ENCODE measurements at places on chromosomes 7 and 10.

GRCh38 chr10:22655312-22655981 lies 58.9 kb downstream of the PIP4K2A start:
- no peak for DNase-seq

GRCh38 chr7:122719010-122719578 lies 16.4 kb upstream of the RNF148 start:
- no peak for DNase-seq

- no peak for DNase-seq
Observed at GRCh38 chr10:116253716-116254115, 19.3 kb downstream of the GFRA1 start.

DNA sequence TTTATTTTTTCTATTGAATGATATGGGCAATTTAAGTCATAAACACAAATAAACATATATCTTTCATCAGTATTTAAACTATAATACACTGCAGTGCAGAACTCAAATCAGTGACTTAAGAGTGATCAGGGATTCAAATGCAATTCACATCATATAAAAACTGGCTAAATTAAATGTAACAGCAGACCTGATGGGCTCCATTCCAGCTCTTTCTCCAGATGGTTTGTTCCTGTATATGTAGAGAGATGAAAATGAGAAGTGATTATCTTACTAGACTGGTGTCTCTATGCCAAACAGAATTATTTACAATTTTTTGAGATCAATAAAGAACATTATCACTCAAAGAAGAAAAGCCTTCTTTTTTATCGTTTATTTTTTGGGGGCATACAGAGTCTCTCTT lies 568.8 kb upstream of the ADARB2 start:
- DNase-seq: no peak

DNA sequence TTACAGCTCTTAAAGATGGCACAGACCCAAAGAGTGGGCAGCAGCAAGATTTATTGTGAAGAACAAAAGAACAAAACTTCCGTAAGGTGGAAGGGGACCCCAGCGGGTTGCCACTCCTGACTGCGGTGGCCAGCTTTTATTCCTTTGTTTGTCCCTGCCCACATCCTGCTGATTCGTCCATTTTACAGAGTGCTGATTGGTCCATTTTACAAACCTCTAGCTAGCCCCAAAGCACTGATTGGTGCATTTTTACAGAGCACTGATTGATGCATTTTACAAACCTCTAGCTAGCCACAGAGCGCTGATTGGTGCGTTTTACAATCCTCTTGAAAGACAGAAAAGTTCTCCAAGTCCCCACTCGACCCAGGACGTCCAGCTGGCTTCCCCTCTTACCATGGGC lies 16.8 kb upstream of the CCSER2 start:
- no peak for DNase-seq

DNA sequence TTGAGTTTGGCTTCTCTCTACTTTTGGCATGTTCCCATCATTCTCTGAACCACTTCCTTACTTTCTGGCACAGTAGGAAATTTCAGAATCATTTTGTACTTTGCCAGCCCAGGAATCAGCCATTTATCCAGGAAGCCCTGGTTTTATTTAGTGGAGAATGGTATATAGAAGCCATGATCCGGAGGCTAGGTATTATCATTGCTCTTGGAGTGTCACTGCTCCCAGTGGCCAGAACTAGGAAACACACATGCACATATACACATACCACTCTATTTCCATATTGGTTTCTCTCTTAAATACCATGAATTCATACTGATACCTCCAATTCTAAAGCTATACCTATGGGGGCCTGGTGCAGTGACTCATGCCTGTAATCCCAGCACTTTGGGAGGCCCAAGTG lies 36.3 kb downstream of the SUFU start:
- DNase-seq: no peak

DNA sequence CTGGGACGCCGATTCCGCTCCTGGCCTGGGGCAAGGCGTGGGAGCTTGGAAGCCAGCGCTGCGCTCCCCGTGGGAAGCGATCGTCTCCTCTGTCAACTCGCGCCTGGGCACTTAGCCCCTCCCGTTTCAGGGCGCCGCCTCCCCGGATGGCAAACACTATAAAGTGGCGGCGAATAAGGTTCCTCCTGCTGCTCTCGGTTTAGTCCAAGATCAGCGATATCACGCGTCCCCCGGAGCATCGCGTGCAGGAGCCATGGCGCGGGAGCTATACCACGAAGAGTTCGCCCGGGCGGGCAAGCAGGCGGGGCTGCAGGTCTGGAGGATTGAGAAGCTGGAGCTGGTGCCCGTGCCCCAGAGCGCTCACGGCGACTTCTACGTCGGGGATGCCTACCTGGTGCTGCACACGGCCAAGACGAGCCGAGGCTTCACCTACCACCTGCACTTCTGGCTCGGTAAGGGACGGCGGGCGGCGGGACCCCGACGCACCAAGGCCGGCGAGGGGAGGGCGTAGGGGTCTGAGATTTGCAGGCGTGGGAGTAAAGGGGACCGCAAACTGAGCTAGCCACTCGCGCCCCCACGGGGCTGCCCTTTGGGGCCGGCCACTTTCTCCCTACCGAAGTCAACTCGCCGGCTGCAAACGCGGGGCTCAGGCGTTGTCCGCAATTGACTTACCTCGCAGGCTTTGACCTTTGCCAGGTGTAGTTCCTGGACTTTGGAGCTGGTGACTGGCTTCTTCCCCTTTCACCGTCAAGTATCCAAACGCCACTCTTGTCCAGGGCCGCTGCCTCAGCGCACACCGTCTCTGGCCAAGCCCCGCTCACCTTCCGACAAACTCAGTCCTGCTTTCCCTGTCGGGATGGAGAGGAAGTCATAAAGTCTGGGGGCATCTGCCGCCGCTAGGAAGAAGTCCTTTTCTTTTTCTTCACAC lies at the start of gene SCIN:
Gene SCIN (plus strand): TSS at position 187 of the 928 bp plus-strand sequence. CDS start 67 bp downstream, at position 254.
- DNase-seq: peak; percentile 66

DNA sequence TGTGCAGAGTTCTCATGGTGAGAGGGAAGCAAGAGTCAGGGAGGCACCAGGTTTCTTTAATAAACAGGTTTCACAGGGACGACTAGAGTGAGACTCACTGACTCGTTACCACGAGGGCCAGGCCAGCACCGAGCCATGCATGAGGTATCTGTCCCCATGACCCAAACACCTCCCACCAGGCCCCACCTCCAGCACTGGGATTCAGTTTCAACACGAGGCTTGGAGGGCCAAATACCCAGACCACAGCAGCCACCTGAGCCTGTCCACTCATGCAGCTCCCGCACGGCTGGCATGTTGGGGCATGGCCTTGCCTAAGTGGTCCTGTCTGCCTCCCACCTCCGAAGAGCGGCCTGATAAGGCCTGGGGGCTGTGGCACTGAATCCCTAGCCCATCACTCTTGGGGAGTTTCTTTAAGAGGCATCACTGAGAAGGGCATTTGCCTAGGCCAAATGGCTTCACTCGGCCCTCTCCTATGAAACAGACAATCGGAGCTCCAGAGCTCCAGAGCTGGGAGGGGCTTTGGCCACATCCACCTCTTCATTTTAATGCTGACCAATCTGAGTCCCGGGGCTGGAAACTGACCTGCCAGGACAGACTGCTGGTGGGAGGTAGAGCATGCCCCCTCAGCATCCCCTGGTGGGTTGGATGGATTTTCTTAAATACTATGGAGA lies 157.8 kb downstream of the DNAJB6 start:
- no peak for DNase-seq

DNA sequence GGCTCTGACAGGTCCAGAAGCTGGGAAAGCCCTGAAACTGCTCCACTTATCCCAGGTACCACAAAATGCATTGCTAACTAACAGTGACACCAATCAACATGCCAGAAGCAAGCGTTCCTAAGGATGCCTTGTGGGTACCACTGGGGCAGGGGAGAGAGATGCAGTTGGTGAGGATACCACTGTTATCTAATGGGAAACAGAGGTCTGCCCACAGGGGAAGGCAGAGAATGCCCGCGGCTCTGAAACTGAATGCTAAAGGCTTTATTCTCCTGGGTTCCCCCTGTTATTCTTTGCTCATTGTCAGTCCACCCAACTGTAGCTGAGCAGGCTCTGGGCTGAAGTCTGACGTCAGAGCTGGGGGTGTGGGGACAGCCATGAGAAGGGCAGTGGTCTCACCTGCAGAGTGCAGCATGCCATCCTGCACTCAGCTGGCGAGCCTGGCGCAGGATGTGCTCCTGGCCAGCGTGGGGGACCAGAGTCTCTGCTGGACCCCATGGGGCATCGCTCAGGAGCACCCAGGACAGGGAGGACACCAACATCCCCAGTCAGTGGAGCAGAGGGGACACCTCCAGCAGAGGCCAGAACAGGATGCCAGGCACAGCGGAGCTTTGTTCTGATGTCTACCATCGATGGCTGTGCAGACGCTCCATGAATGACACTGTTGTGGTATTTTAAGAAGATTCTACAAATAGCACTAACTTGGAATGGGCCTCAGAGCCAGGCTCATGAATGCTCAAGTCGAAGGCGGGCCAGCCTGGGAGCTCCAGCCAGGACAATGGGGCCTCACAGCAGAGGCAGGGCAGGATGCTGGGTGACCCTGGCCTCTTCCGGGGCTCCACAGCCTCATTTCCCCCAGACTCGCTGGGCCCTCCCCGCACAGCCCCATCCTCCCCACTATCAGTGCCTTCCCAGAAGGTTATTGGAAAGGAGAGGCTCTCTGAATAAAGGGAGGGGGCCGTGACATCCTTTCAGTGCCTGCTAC lies 95.8 kb downstream of the ARHGAP22 start:
- DNase-seq: no peak

GRCh38 chr7:68269405-68269804 lies 1272.8 kb downstream of the TYW1 start:
- no peak for DNase-seq

DNA sequence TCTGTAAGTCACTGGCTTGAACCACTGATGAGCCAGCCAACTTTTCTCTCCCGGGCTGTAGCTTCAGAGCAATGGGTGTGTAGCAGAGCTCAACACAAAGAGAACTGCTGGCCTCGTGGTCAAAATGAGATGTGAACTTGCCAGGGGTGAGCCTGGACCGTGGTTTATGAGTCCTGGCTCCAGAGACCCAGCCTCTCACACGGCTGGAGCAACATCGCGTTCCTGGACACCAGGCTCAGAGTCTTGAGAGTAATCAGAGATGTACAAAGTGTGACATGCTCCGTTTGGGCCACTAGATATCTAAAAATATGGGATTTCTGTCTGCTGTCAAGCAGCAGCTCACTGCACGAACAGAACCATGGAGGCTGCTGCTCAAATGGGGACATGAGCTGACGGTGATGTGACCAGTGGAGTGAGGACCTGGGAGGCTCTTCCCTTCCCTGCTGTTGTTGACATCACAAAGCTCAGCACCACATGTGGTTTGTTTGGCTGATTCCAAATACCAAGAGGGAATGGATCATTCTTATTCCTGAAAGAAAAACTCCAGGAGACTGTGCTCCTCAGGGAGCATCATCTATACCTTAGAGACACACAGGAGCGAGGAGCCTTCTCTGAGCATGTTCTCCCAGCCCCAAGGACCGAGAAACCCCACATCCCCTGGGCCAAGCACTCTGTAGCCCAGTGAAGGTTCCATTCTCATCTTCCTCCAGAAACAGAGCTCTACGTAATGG lies 9.2 kb upstream of the SVIL start:
- no peak for DNase-seq

DNA sequence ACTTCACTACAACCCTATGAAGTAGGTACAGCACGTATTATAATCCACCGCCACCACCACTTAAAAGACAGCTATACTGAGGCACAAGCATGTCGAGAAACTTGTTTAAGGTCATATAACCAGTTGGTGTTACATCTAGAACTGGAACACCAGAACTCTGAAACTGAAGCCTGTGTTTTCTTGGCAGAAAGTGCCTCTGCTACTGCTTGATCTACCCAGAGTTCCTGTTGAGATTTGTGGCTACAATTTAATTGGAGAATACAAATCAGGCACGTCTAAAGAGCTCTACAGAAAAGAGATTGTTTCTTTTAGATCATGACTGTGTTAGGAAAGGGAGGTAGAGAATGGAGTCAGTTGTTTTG lies 4.3 kb upstream of the ADD3 start:
- no peak for DNase-seq

- DNase-seq: no peak
Observed at GRCh38 chr10:92530891-92531535, 42.9 kb downstream of the IDE start.

DNA sequence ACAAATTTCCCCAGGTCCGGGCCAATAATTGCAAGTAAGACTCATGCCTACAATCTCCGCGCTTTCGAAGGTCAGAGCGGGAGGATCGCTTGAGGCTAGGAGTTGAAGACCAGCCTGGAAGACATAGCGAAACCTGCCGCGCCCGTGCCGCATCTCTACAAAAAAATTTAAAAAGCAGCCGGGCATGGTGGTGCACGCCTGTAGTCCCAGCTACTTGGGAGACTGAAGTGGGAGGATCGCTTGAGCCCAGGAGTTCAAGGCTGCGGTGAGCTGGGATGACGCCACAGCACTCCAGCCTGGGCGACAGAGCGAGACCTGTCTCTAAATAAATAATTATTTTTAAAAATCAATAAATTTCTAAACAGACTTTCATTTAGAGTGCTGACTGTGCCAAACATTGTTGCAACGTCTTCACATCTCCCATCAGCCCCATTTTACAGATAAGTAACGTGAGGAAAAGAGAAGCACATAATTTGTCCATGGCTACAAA lies 494 bp upstream of the CFAP43 start:
- no peak for DNase-seq

DNA sequence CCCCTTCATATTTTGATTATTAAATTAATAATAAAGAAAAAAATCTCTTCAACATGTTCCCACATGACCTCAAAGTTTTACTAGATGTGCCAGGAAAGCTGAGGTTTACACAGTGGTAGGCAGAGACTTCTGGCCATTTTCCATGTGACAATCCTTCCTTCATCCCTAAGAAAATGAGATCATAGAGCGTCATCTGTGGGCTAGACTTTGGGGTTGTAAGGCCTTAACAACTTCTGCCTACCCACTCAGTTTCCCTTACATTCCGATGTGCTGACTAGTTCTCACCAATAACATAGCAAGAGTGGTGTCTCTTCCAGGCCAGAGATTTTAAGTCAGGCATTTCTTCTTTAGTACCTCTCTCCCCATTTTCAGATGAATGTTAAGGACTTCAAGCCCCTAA lies 171.1 kb upstream of the PHF14 start:
- no peak for DNase-seq

DNA sequence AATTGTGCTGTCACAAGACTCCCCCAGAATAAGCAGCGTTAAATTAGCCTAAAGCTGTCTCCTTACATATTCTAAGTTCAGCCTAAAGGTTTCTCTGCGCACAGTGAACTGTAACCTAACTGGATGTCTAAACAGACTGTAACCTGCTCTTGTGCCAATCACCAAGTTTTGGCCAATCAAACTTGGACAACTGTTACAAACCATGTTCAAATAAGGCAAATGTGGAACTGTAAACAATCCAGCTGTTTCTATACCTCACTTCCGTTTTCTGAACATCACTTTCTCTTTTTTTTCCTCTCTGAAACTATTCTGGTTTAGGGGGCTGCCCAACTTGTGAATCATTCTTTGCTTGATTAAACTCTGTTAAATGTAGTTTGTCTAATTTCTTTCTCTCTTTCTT lies 252.2 kb upstream of the HABP2 start:
- no peak for DNase-seq

GRCh38 chr10:49611166-49611815 lies 1.2 kb downstream of the SLC18A3 start:
- no peak for DNase-seq
